ENCODE measurements at places on chromosomes 1 and 21.

DNA sequence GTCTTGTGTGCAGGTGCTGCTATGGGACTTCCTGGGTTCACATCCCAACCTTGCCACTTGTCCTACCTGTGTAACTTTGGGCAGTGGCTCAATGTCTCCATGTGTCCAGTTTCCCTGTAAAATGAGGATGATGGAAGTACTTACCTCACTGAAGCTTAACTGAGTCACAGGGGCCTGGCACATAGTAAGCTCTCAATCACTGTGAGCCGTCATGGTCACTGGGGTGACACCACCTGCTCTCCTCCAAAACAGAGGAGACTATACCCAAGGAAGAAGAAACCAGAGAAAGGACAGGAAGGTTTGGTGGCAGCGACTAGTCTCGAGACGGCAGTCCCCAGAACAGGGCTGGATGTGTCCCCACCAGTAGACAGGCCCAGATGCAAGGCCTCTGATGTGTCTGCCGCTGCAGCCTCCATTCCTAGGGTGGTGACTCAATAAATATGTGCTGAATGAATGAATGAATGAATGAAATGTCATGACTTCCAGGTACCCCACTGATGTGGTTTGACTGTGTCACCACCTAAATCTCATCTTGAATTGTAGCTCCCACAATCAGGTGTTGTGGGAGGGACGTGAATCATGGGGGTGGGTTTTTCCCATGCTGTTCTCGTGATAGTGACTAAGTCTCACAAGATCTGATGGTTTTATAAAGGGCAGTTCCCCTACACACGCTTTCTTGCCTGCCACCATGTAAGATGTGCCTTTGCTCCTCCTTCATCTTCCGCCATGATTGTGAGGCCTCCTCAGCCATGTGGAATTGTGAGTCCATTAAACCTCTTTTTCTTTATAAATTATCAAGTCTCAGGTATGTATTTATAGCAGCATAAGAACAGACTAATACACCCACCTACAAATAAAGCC is 13.0 kb upstream of the LRP8 start:
- no peak for DNase-seq

DNA sequence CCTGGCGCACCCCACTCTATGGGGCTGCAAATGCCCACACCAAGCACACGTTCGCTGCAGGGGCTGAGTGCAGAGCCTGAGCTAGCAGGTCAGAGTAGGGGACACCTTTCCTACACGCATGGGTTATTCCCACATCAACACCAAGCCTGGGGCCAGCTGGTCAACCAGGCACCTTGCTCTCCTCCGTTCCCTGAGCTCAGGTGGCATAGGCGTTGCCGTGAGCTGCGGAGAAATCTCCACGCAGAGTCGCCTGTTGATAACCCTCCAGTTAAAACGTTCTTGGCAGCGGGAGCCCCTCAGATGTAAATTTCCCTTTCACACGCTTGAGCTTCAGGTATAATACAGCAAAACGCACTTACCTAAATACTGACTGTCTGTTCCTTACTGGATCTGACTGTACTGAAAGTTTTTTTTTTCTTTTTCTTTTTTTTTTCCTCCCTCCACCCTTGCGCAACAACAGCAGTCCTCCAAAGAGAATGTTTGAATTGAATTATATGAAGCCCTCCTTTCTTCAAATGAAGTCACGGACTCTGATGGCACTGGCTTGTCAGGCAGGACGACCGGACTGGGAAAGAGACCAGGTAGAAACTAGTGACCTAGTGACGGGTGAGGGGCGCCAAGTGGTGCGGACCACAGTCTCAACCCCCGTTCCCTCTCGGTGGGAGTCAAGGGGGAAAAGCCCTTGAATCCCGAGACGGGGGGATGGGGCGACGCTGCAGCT is 2.1 kb downstream of the BRINP3 start:
- DNase-seq = no peak

GRCh38 chr1:165073185-165074007 is 283.1 kb downstream of the LMX1A start:
- DNase-seq = no peak

- no peak for DNase-seq
Measured at GRCh38 chr1:199684686-199685273, 342.7 kb upstream of the NR5A2 start.

DNA sequence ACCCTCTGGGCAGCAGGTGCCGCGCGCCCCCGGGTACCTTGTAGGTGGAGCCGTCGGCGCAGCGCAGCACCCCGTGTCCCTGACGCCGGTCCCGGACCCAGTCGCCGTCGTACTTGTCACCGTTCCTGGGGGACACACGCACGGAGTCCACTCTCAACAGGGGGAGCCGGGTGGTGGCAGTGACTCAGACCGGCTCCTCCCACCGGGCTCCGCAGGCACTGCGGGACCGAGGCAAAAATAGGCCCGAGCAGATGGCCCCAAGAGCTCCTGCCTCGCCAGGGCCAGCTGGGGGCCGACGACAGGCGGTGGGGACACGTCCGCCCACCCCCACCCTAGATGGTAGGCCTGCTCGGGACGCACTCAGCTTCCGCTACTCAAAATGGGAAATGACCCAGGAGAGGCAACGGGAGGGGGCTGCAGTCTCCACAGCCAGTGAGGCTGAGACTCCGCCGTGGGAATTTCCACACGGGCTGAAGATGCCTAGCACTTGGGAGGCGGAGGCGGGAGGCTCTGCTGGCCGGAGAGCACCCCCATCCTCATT is 6.3 kb downstream of the MORN1 start:
- no peak for DNase-seq

DNA sequence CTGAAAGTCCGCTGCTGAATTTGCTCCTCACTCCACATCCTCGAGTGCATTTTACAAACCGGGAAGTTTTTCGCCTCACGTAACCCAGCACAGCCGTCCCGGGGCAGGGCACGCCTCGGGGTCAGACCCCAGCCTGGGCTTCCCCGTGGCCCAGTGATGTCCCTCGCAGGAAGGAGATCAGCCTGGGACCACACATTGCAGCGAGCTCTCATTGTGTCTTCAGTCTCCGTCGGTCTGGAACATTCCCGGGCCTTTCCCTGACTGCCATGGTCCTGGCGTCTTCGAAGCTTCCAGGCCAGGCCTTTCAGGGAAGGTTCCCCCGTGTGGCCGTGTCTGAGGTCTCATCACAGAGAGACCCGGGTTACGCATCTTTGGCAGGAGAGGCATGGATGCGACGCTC is 43.5 kb downstream of the MORN1 start:
- DNase-seq = no peak

- DNase-seq = no peak
Measured at GRCh38 chr1:26469558-26469957, 2.7 kb upstream of the HMGN2 start.

DNA sequence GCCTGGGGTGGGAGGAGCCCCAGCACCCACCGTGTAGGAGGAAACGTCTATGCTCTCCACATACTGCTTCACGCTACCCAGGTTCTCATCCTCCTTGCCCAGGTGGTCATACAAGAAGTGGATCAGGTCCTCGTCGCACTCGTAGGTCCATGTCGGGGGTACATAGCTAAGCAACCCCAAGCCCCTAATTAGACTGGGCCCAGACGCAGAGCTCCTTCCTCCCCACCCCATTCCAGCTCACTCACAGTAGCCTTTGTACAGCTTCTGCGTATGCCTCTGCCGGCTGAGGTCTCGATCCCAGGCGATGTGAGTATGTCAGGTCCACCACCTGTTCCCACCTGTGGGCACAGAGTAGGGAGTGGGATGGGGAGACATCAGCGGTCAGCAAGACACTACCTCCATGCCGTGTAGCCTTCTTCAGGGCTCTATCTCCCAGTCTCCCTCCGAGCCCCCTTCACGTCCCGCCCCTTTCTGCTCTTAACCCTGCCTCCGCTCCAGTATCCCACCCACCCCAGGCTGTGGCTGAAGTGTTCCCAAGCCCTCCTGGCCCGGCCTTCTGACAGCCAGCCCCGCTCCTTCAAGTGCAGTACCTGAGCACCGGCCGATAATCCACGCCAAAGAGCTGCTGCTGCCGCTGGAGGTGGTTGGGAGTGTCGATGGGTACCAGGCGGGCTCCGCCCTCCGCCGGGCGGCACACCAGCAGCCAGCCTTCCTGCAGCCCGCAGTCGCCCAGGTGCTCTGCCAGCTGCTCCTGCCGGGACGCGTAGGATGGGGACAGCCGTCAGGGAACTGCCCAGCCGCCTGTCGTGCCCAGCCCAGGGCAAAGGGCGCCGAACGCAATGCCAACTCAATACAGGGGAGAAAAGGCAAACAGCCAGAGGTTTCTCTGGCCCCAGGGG is 919 bp downstream of the HECTD3 start:
- no peak for DNase-seq

DNA sequence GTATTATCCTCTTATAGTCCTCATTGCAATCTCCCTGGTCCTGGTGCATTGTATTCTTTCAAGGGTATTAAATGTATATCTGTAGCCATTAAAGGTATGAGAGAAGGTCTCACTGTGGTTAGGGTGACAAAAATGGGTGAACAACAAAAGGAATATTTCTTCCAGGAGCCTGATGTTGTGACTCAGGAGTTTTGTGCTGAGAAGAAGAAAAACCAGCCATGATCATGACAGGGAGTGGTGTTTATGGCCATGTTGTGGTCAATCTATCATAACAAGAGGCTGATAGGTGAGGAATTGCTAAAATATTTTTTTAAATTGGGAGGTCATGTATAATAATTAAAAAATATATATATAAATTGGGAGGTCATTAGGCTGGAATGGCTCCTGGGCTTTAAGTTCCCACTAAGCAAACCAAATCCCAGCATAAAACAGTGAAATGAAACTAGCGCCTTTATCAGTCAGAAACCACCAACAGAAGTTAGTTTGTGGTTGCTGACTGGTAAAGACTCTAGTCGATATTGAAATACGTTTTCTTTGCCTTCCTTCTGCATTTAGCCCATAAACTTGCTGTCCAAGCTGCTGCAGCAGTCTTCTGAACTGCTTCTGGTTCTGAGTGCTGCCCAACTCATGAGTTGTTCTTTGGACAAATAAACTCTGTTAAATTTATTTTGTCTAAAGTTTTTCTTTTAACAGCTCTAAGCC is 60.3 kb downstream of the TBX19 start:
- no peak for DNase-seq

DNA sequence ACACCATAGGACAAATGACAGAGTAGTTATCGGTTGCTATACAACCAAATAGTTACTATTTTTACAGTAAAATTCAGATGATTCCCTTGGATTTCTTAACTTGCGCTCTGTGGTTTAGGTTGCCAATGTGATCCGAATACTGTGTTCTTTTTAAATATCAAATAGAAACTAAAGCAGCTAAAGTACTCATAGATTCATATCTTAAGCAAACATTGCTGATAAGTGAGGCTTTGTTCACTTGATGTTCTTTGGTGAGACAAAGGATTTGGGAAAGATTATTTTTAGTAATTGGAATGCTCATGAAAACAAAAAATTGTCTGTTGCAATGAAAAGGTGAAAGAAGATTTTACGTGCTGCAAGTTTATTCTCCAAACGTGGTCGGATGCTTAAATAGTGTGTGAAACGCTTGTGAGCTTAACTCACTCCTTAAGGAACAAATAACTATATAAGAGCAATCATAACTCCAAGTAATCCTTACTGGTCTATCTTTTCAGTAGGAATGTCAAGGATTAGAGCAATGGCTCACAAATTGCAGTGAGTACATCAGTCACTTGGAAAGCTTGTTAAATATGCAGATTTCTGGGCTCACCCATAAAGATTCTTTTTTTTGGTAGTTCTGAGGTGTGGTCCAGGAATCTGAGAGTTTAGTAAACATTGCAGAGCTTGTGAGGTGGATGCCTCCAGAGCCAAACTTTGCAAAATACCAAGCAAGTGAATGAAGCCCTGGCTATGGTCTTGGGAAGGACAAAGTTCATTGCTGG is 31.8 kb upstream of the PDC start:
- DNase-seq = no peak

GRCh38 chr1:234554698-234555311 is 55.2 kb downstream of the IRF2BP2 start:
- DNase-seq = no peak
